Sigmoid colon (tissue), 7 donors: ENCODE measurements at places on chromosomes 1 and 21. TPM values are rescaled to one million over a fixed set of nuclear protein-coding genes. Genes with fewer than 3 reads are reported as not detected.
A peak's percentile ranks its signal among the peaks of the same experiment; 100 is the strongest.

DNA sequence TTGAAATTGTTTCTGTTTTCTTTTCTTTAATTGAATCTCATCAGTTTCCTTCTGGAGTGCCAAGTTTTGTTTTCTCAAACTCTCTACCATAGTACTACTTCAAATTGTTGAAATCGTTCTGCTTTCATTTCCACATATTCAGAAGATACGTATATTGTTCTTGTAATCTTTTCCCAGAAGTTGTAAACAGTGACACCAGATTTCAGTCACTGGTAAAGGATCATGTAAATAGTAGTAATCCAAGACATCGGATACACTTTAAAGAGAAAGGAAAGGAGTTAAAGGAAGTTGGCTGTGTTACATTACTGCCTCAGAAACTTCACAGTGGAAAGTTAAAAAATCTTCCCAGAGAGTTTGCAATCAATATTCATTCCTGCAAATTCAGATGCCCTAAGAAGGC, 67.5 kb downstream of the RGL1 start:
- no peak for DNase-seq
- H3K27me3 ChIP-seq = no peaks in the 10 kb centered on the region
- H3K4me3 ChIP-seq = no peak overlapping the region
- peaks cover 68% of the 10 kb centered on the region for H3K4me1 ChIP-seq

DNA sequence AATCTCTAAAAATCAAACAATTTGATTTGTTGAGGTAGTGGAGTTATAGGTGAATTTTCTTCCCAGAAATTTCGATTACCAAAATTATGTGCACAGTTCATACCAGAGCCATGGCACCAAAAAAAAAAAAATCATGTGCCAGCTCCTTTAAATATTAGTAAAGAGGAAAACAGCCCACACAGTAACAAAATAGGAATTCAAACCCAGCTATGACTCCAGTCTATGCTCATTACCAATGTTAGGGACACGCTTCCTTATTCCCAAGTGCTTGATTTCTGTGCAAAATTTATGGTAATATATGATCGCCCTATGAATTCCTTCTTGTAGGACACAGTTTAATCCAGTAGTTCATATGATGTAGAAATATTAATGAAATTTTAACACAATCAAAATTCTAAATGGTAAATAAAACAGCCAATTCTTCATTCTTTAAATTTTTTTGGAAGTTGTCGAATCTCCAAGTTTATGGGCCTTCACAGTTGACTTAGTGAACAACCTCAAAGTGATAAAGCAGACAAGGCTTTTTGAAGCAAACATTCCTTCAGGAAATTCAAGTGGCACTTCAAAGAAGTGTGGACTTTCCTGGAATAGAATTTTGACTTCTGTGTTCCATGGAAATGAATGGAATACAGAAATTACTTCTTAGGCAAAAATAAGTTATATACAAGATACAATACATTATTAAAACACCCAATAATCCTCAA, 1.9 kb downstream of the TOR1AIP2 start:
- DNase-seq = no peak
- no peak overlapping the region for H3K4me3 ChIP-seq
- H3K36me3 ChIP-seq = peaks cover 5% of the 10 kb centered on the region
- H3K4me1 ChIP-seq = peaks cover 39% of the 10 kb centered on the region
- H3K27me3 ChIP-seq = no peaks in the 10 kb centered on the region

GRCh38 chr1:36709869-36710481, 227.3 kb upstream of the CSF3R start:
- no peak overlapping the region for H3K4me3 ChIP-seq
- H3K27me3 ChIP-seq = no peaks in the 10 kb centered on the region
- no peaks in the 10 kb centered on the region for H3K36me3 ChIP-seq
- no peaks in the 10 kb centered on the region for H3K4me1 ChIP-seq
- no peak overlapping the region for H3K27ac ChIP-seq
- peak; percentile 45 for DNase-seq

GRCh38 chr1:25897754-25898153, 8.5 kb downstream of the STMN1 start:
- H3K27me3 ChIP-seq = no peaks in the 10 kb centered on the region
- H3K36me3 ChIP-seq = peaks cover 46% of the 10 kb centered on the region
- DNase-seq = peak; percentile 35

DNA sequence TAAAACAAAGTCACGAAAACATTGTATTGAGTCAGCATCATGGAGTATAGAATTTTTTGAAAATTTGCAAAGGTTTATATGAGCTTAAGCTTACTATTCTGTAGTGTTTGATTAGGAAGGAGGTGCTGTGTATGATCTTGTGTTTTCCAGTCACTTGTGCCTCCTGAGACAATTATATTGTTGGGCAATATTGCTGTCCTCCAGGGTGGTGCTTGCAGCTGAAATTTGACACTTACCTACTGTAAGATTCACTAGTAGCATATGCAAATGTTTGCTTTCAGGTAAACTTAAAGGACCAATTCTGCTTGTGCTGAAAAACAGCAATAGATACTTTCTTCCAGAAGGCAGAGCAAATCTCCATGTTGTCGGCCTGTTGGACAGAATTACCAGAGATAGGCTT, 268.0 kb downstream of the TGFB2 start:
- no peaks in the 10 kb centered on the region for H3K4me1 ChIP-seq
- no peak overlapping the region for H3K4me3 ChIP-seq
- DNase-seq = no peak

- no peaks in the 10 kb centered on the region for H3K4me1 ChIP-seq
- H3K4me3 ChIP-seq = no peak overlapping the region
- H3K36me3 ChIP-seq = no peaks in the 10 kb centered on the region
- no peak for DNase-seq
Observed at GRCh38 chr21:25323356-25323949, 283.8 kb downstream of the MRPL39 start.

- H3K4me3 ChIP-seq = no peak overlapping the region
- H3K27me3 ChIP-seq = no peaks in the 10 kb centered on the region
Observed at GRCh38 chr1:2276803-2277580, 48.9 kb downstream of the SKI start.

The SPATA45 gene
- total RNA-seq = not detected
